Activated CD8-positive, alpha-beta memory T cell treated with anti-CD3 and anti-CD28 coated beads for 48 hours (primary cell): ENCODE measurements at places on chromosomes 5 and 9.
A peak's percentile ranks its signal among the peaks of the same experiment; 100 is the strongest.

DNA sequence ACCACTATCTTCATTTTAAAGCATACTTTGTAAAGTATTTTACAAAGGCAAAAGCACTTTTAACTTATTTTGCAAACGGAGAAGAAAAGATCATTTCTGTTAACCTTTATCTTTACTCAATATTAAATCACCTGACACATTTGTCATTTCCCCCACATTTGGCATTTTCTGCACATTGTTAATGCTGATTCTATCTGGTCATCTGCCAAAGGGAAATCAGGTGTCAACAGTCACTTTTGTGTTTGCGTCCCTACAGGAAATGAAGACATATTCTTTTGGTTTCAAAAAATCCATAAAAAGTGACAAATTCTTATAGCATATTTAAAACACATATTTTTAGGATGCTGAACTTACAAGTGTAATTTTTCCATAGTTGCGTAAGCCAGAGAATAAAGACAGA lies 191.3 kb upstream of the TMEM161B start:
- no peak for DNase-seq

GRCh38 chr5:8871446-8871845 lies 674.4 kb downstream of the SEMA5A start:
- DNase-seq: no peak

- no peak for DNase-seq
Measured at GRCh38 chr5:172705576-172706084, 64.6 kb downstream of the NEURL1B start.

- DNase-seq: no peak
Measured at GRCh38 chr5:170137694-170138214, 32.1 kb downstream of the FOXI1 start.

DNA sequence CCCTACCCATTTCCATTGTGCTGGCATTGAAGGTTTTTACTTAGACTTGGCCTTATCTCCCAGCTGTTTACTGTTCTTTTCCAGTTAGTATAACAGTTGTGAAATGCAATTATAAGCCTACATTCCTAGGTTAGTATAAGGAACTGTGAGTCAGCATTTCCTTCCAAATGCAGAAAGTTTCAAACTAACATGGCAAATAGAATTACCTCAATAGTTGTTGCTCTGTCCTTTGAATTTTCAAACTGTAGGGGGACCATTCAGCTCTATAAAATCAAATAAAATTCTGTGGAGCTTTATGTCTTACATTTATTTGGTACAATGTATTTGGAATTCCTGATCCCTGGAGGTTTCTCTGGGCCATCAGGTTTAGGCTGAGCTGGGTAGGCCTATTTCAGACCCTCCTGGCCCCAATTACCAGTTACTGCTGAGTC lies 47.2 kb downstream of the ARHGEF28 start:
- DNase-seq: no peak

DNA sequence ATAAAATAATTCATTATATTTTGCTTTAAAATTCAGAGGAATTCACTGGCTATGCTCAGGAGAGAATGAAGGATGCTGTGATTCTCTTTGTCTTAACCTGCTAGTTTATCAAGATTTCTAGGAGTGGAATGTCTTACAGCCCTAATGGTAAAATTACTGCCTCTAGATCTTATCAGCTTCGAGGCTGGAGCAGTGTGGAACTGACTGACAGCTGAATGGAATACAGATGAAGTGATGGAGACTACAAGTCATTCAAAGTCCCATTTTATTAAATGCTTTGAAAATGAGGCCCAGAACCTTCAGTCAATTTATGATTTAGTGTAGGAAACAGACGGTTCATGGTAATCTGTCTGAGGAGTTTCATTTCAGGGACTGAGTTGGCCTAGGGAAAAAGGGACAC lies 202.1 kb downstream of the RFX3 start:
- DNase-seq: no peak

DNA sequence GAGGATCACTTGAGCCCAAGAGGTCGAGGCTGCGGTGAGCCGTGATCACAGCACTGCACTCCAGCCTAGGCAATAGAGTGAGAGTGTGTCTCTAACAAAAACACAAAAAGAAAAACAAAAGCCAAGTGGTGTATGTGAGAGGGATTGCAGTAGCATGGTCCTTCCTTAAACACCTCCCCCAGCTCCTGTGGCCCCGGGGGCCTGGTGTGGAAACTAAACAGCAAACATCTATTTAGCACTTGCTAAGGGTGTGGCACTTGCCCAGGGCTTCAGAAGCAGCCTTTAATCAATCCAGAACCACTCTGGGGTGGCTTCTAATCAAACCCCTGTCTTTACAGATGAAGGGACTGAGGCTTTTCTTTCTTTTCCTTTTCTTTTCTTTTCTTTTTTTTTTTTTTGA lies 4.4 kb upstream of the FBP1 start:
- no peak for DNase-seq

- no peak for DNase-seq
Measured at GRCh38 chr9:450057-450456, 235.4 kb downstream of the DOCK8 start.

- DNase-seq: no peak
Measured at GRCh38 chr9:117334101-117334500, 80.8 kb downstream of the ASTN2 start.

DNA sequence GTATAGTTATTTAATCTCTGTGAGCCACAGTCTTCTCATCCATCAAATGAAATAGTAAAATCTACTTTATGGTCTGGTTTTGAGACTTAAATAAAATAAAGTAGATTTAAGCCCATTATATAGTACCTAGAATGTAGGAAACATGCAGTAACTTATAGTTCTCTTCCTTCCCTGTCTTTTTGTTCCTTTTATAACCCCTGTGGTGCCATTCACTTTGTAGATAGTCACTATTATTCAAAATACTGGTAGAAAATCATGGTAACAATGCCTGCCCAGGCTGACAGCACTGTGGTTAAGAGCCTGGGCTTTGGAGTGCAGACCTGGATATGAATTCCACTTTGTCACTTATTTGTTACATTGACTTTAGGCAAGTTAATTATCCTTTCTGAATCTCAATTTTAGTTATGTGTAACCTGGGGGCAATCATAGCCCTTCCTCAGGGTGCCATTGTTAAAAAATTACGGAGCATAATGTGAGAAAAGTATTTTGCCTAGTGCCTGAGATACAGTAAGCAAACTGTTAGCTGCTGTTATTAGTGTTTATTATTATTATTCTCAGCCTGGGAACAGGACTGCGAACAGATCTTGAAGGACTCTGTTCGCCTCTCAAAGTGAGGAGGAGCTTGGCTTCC lies 100.4 kb downstream of the RALGPS1 start:
- DNase-seq: no peak

DNA sequence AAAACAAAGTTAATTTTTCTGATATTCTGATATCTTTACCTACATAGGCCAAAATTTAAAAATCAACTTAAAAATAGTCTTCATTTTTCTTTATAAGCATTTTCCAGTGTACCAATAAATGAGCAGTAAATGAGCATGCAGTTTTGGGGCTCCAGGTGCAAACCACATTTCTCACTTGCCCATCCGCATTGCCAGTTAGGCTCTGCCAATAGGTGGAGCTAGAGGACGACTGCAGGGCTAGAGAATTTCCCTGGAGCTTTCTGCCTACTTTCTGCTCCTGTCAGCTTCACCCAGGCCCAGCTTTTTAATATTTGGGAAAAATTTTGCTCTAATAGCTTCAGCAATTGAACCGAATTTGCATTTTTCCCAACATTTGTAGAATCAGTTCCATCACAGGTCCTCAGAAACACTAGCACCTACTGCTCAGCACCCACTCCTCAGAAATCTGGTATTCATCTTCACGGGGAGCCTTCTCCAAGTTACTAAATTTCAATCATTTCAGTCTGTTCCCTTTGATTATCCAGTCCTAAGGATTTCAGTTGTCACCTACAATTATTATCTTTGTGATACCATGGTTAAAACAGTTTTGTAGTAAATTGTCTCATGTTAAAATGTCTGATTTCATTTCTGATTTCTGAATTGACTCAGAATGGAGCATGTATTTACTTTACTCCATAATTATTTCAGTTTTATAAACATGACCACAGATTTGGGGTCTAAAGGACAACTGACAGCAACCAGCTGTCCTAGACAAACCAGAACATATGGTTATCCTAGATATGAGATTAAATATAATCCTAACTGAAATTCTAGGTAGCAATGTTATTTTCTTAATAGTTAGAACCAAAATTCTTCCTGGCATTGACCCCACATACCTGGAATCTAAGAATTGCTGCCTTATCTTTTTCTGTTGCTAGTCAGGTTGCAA lies 104.6 kb upstream of the FAM174A start:
- DNase-seq: no peak

DNA sequence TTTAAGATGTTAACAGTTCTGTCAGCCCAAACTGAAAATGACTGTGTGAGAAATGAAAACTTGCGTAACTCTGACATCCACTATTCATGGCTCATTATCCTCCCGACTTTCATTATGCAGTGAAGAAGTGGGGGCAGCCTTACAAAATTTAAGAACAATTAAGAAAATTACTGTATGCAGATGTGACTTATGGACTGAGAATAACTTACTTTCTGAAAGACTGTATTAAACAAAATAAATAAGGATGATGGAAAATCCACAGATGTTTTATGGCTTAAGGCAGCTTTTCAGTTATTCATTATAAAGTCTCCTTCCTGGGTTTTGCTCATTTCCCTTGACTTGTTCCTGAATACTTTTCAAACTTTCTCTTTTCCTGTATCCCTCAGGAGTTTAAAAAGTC lies 55.2 kb downstream of the GRIN3A start:
- DNase-seq: no peak

- no peak for DNase-seq
Measured at GRCh38 chr5:16238018-16238417, 58.4 kb upstream of the MARCHF11 start.

- no peak for DNase-seq
Measured at GRCh38 chr9:93120846-93121315, 13.2 kb downstream of the NINJ1 start.

- DNase-seq: no peak
Measured at GRCh38 chr5:6784481-6784880, 71.2 kb downstream of the TENT4A start.

GRCh38 chr5:112960315-112960714 lies 16.3 kb upstream of the DCP2 start:
- DNase-seq: no peak

- no peak for DNase-seq
Measured at GRCh38 chr5:53930457-53930856, 370.0 kb downstream of the NDUFS4 start.

GRCh38 chr9:16309469-16310271 lies 560.8 kb downstream of the BNC2 start:
- DNase-seq: no peak

DNA sequence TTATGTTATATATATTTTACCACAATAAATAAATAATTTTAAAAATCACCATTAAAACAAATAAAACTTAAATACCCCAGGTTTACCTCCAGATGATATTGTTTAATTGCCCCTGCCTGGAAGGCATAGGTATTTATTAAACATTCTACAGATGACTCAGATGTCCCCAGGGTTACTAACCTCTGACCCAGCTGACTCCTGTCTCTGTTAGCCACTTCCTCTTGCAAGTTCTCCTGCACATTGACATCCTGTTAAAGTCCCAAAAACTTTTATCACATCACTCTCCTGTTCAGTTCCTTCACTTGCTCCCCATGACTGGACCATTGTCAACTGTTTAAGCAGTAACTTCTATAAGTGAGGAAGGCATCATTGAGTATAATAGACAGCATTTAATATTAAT lies 37.0 kb upstream of the RAB3C start:
- no peak for DNase-seq

DNA sequence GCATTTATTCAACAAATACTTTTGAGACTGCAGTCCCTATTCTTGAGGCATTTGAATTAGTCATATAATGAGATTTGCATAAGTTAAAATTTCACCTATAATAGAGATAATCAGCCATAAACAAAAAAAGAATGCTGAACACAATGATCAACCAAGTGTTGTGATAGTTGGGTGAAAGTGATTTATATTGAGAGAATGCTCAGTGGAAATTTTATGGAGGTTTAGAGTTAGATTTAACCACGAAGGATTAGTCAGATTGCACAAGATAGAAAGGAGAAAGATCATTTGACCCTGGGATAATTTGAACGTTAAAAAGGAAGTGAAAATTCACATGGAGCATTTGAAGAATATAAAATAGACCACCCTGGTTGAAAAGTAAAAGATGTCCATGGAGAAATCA lies 356.2 kb downstream of the NPR3 start:
- no peak for DNase-seq

GRCh38 chr9:34380511-34381315 lies 4.0 kb upstream of the MYORG start:
- DNase-seq: peak; percentile 47

GRCh38 chr9:133360400-133361393 lies 4.3 kb downstream of the SURF2 start:
- no peak for DNase-seq

DNA sequence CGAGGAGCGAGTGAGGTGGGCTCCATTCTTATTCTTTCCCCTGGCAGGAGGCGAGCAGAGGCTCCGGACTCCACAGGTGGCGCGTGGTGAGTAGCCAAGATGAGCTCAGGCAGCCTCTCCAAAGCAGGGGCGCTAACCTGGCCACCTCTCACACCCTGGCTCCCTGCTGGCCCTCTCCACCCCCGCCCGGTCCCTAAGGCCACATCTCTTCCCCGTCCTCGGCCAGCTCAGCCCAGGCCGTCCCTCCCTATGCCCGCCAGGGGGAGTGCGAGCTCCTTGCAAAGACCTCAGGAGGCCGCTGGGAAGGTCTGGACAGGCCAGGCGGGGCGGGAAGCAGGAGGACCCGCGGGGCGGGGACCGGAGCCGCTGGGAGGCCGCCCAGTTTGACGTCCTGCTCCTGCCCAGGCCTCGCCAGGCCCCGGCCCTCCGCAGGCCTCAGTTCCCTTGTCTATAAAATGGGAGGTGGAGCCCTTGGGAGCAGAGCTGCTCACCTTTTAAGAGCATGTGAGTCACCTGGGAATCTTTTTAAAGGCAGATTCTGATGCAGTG lies 46.3 kb upstream of the GGTA1 start:
- DNase-seq: peak; percentile 49

DNA sequence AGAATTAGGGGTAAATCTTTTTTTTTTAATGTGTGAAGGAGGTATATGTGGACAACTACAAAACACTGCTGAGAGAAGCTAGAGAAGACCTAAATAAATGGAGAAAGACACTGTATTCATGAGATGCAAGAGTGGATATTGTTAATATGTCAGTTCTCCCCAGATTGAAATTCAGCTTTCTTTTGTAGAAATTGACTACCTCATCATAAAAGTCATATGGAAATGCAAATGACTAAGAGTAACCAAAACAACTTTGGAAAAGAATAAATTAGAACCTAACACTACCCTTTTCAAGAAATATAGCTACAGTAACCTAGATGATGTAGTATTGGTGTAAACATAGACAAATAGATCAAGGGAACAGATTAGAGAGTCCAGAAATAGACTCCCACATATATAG lies 400.7 kb downstream of the ADGRV1 start:
- no peak for DNase-seq
